Mesenteric fat pad (tissue), 1 donor: ENCODE measurements at places on chromosomes 6 and 20. TPM values are rescaled to one million over a fixed set of nuclear protein-coding genes. Genes with fewer than 3 reads are reported as not detected.

Gene NR2E1
- total RNA-seq = not detected

GRCh38 chr20:23670361-23670760 is 18.5 kb downstream of the CST4 start:
- DNase-seq = no peak

DNA sequence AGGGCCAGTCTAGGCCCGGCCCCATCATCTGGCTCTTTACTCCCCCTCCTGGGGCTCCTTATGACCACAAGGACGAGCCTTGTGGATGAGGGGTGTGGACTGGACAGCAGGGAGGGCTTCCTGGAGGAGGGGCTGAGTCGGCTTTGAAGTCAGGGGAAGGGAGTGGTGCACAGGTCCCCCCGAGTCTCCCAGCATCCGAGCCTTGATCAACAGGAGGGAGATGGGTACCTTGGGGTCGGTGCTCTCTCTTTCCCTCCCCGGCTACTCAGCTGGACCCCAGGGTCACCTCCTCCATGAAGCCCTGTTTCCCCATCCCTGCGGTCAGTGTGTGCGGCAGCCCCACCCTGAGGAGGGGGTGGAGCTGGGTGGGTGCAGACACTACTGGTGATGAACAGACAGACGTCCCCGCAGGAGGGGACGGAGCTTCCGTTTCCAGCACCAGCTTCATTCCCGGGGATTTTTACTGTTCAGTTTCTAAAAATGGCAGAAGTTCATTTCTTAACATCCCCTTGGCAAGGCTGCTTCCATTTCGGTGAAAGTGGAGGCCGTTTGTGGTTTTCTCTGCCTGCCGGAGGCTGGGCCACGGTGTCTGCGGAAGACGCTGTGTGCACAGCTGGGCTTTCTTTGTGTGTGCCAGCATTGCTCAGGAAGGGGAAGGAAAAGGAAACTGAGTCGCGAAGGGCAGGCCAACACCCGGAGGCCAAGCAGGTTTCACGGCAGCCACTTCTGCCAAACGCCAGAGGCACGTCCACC is 19.6 kb downstream of the NTSR1 start:
- DNase-seq = no peak

DNA sequence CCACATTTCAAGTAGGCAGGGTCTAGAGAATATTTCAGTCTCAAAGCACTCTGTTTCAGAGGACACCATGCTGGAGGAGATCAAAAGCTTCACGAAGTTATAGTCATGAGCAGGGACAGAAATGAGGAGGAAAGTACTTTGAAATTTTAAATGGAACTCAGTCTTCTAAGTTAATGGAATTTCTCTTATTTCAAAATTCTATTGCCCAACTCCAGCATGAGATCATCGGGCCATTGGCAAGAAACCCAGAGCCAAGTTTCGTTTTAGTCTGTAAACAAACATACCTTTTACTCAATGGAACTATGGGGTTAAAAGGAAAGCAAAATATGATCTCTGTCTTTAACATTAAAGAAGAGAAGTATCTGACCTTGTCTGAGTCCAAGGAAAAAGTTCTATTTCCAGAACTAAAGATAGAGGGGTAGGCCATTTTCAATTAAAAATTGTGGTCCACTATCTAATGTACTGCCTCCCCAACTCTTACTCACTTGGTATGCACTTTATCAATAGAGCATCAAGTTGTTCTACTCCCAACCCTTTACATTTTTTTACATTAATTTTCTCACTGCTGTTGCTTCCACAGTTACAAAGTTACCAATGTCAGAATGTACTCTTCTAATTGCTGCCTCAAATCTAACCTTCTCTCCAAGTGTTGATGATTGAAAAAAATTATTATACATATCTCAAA is 235.3 kb upstream of the NRSN1 start:
- no peak for DNase-seq

DNA sequence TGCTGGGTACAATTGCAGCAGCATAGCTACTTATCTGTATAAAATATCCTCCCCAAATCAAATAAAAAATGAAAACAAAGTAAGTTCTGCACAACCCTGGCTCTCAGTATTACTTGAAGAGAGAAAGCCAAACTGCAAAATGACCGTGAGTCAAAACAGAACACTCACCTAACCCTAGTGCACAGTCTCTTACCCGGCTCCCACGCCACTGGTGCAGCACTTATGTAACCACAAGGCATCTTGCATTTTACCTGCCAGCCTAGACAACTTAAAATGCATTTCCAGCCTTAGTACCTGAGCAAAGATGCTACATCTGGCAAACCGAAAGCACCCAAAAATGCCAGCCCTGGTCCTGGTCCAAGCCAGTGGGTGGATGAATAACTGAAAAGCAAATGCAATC is 12.4 kb upstream of the SIRPB1 start:
- no peak for DNase-seq

GRCh38 chr6:170434821-170435155 is 118.3 kb downstream of the PSMB1 start:
- DNase-seq = peak; percentile 67

DNA sequence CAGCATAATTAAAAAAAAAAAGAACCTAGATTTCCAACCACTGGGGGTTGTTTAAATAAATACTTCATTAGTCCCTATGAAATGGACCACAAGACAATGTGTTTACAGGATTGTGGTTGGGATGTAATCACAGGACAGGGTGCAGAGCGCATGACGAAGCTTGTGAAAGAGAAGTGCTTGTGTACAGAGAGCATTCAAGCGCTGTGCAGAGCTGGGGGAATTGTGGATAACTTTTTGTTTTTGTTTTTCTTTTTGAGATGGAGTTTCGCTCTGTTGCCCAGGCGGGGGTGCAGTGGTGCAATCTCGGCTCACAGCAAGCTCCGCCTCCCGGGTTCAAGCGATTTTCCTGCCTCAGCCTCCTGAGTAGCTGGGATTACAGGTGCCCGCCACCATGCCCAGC is 22.3 kb downstream of the LAMA5 start:
- DNase-seq = no peak

DNA sequence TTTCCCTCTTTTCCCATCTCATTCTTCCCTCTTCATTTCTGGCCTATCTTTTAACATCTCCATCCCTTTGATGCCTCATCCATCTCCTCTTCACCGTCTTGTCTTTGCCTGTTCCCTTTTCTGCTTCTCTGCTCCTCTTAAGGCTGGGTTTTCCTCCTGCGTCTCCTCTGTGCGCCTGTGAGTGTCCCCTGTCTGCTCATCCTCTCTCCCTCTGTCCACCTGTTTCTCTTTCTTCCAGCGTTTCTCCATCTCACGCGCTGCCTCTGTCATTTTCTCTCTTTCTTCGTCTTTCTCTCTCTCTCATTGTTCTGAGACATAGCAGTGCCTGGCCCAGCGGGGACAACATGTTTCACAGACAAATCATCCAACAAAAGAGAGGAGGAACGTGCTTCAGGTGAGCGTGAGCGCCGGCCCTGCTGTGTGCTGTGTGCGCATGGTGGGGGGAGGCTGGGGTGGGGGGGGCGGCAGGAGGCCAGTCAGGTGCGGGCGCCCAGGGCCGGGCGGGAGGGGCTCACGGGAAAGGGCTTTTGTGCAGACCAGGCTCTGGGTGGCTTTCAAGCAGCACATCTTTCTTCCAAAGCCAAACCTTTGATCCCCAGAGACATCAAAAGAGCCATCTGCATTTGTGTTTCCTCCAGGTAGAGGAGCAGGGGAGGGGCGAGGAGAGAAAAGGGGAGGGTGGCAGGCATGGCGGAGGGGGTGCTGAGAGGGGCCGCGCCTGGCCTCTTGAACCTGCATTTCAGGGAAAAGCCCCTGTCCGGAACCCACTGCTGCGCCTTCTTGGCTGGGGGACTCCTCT is 121.3 kb downstream of the VEGFA start:
- DNase-seq = no peak
